Skeletal muscle cell (primary cell): ENCODE measurements at places on chromosomes 7 and 10.

DNA sequence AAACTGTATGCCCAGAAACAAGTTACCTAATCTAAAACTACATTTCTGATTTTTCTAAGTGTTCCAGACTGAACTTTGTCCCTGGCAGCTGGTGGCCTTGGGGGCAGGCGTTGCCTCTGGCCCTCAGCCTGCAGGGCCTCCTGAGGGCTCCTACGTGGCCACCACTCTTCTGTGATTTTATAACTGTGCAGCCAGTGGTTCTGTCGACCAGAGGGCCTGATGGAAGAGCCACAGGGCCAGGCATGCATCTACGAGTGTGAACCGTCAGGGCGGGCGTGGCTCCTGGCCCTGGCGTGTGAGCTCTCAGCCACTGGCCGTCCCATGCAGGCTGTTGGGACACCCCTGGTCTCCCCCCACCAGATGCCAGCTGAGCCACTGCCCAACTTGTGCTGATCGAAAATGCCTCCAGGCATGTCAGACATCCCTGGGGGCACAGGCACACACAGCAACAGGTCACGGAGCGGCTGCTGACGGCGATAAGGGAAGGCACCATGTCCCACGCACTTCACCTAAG, 173.4 kb downstream of the ZMYND11 start:
- DNase-seq = no peak

GRCh38 chr7:127409629-127410028, 17.1 kb upstream of the ZNF800 start:
- no peak for DNase-seq

DNA sequence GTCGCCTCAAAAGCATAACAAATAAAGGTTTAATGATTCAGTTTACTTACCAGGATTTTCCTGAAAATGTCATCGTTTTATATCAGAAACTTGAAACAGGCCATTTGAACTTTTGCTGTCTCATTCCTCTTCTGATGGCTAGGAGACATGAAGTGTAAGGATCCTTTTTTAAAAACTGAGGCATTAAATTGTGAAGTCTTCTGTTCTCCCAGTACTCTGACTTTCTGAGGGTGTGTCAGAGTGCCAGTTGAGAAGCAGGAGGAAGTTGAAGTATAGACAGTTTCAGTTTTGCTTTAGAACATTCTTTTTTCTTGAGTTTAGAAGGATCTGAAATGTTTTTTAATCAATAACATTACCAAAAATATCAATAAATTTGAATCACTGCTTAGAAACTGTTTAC, at the start of gene SAMD9L:
Gene SAMD9L (minus strand): TSS at position 242 of the 400 bp plus-strand sequence. CDS start 12,414 bp downstream, outside the sequence.
- no peak for DNase-seq

DNA sequence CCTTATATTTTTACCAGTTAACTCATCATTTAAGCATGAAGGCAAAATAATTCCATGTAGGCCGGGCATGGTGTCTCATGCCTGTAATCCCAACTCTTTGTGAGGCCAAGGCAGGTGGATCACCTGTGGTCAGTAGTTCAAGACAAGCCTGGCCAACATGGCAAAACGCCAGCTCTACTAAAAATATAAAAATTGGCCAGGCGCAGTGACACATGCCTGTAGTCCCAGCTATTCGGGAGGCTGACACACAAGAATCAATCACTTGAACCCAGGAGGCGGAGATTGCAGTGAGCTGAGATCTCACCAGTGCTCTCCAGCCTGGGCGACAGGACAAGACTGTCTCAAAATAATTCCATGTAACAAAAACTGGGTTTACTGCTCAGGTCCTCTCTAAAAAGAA, 18.3 kb downstream of the HNRNPA2B1 start:
- DNase-seq = no peak

- DNase-seq = no peak
Measured at GRCh38 chr10:132624847-132625471, 87.4 kb downstream of the INPP5A start.

GRCh38 chr10:117860823-117861222, 185.9 kb downstream of the RAB11FIP2 start:
- DNase-seq = peak; percentile 11
